Esophagus muscularis mucosa (tissue), 4 donors: ENCODE measurements at places on chromosomes 5 and 9. TPM values are rescaled to one million over a fixed set of nuclear protein-coding genes. Genes with fewer than 3 reads are reported as not detected.

The SHISAL2B gene
- total RNA-seq = not detected

The COL27A1 gene
- total RNA-seq = 2.9 TPM

The CCNJL gene
- total RNA-seq = 1.2 TPM

The GLRA1 gene
- not detected for total RNA-seq

The IL4 gene
- not detected for total RNA-seq

The GPRIN1 gene
- 0.91 TPM for total RNA-seq

The ROPN1L gene
- 0.63 TPM for total RNA-seq

The TAF11L9 gene
- not detected for total RNA-seq

The DAB2 gene
- total RNA-seq = 52.9 TPM

The P4HA2 gene
- 44.7 TPM for total RNA-seq

The ESM1 gene
- not detected for total RNA-seq

The INSL4 gene
- not detected for total RNA-seq

The DMRT2 gene
- total RNA-seq = 0.58 TPM

The TRAF1 gene
- 4.0 TPM for total RNA-seq

The TMEM250 gene
- 67.3 TPM for total RNA-seq

The NPR2 gene
- total RNA-seq = 29.9 TPM

The CSF2 gene
- not detected for total RNA-seq

GRCh38 chr5:175674731-175675346 lies 17.0 kb downstream of the HRH2 start:
- H3K27ac ChIP-seq = no peak overlapping the region
- H3K4me1 ChIP-seq = peaks cover 13% of the 10 kb centered on the region
- DNase-seq = no peak
- no peak overlapping the region for H3K4me3 ChIP-seq
- no peaks in the 10 kb centered on the region for H3K27me3 ChIP-seq

DNA sequence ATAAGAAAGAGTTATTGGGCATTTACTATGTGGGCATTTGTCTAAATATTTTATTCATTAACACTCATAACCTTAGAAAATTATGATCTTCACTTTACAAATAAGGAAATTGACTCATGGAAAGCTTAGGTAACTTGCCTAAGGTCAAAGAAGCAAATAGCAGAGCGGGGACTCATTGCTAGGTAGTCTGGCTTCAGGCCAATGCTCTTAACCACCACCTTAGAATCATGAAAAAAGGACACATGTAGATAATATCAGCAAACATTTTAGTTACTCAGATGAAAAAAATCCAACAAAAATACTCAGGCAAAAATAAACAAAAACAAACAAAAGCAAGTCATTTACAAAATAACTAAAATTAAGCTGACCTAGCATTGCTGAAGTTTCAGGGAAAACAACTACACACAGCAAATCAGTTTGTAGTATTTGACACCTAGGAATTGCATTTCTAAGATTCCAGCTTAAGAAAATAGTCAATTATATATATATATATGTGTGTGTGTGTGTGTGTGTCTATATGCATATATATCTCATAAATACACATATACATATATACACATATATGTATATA lies 166.0 kb downstream of the HMHB1 start:
- no peaks in the 10 kb centered on the region for H3K27me3 ChIP-seq
- H3K4me3 ChIP-seq = no peak overlapping the region
- no peak overlapping the region for H3K27ac ChIP-seq
- no peaks in the 10 kb centered on the region for H3K4me1 ChIP-seq
- H3K36me3 ChIP-seq = no peaks in the 10 kb centered on the region

GRCh38 chr5:9564752-9565151 lies 18.9 kb upstream of the SEMA5A start:
- H3K4me1 ChIP-seq = no peaks in the 10 kb centered on the region
- DNase-seq = no peak
- H3K27me3 ChIP-seq = no peaks in the 10 kb centered on the region
- no peak overlapping the region for H3K27ac ChIP-seq
- H3K36me3 ChIP-seq = no peaks in the 10 kb centered on the region

DNA sequence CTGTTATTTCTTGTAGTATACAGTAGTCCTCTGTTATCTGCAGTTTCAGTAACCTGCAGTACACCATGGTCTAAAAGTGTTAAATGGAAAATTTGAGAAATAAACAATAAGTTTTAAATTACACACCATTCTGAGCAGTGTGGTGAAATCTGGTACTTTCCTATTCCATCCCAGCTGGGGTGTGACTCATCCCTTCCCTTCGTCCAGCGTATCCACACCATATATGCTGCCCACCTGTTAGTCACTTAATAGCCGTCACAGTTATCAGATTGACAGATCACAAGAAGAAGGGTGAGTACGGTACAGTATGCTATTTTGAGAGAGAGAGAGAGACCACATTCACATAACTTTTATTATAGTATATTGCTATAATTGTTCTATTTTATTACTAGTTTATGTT lies 28.9 kb downstream of the FAM151B start:
- no peaks in the 10 kb centered on the region for H3K36me3 ChIP-seq
- DNase-seq = no peak
- H3K4me1 ChIP-seq = no peaks in the 10 kb centered on the region
- no peak overlapping the region for H3K4me3 ChIP-seq
- H3K27ac ChIP-seq = no peak overlapping the region

GRCh38 chr5:37310360-37310759 lies 60.5 kb downstream of the NUP155 start:
- DNase-seq = no peak
- H3K4me1 ChIP-seq = no peaks in the 10 kb centered on the region
- peaks cover 79% of the 10 kb centered on the region for H3K36me3 ChIP-seq
- no peaks in the 10 kb centered on the region for H3K27me3 ChIP-seq

- H3K27ac ChIP-seq = no peak overlapping the region
- no peaks in the 10 kb centered on the region for H3K36me3 ChIP-seq
- H3K4me1 ChIP-seq = peaks cover 4% of the 10 kb centered on the region
- DNase-seq = no peak
- H3K27me3 ChIP-seq = no peaks in the 10 kb centered on the region
Measured at GRCh38 chr9:14063756-14064155, 250.2 kb downstream of the NFIB start.

DNA sequence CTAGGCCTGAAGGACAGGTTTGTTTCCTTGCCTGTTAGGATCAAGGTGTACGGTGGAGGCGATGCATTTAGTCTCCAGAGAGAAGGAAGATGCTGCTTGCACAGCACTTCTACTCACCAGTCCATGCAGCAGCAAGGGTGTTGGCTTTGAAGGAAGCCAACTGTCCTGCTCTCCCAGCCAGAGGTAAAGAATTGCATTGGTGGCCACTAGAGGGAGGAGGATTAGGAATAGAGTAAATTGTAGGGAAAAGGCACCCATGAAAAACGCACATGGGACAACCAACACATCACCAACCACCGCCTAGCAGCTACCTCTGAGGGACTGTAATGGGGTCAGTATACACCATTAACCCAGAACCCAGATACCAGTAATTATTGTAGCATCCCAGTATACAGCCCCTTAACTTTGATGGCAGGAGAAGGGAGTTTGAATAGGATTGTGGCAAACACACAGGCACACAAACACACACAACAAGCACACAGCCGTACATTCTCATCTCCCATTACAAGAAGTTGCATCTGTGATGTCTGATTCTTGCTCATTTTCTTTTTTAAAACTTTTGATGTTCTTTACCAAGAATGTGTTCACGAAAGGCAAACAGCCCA lies 267.7 kb downstream of the ADAMTS6 start:
- no peak overlapping the region for H3K27ac ChIP-seq
- no peaks in the 10 kb centered on the region for H3K36me3 ChIP-seq
- no peak for DNase-seq
- H3K4me1 ChIP-seq = no peaks in the 10 kb centered on the region
- no peaks in the 10 kb centered on the region for H3K27me3 ChIP-seq
- H3K4me3 ChIP-seq = no peak overlapping the region

GRCh38 chr5:14705556-14705955 lies 41.0 kb downstream of the OTULIN start:
- H3K27ac ChIP-seq = no peak overlapping the region
- H3K27me3 ChIP-seq = no peaks in the 10 kb centered on the region
- no peak overlapping the region for H3K4me3 ChIP-seq

GRCh38 chr5:65120371-65120967 lies 351.7 kb downstream of the CWC27 start:
- no peak overlapping the region for H3K4me3 ChIP-seq
- peak; percentile 68 for DNase-seq
- H3K4me1 ChIP-seq = no peaks in the 10 kb centered on the region
- no peaks in the 10 kb centered on the region for H3K36me3 ChIP-seq

DNA sequence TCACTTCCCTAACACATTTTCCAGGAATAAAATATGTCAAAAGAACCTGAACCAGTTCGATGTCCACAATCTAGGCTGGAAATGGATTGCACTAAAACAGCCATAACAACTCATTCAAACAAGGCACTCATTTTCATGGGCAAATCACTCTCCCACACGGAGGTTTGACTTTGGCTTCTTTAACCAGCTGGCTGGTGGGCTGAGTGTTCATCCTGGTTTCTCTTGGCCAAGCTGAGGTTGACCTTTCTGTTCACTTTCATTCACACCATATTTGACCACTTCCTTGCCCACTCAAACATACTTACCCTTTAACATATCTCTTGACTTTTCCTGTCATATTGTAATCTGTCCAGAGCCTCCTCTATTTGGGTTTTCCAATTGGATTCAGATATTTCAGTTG lies 5.4 kb downstream of the IL7R start:
- H3K36me3 ChIP-seq = no peaks in the 10 kb centered on the region
- no peak overlapping the region for H3K27ac ChIP-seq
- no peak overlapping the region for H3K4me3 ChIP-seq

GRCh38 chr5:176564002-176564401 lies 14.9 kb downstream of the CDHR2 start:
- H3K4me3 ChIP-seq = no peak overlapping the region
- no peaks in the 10 kb centered on the region for H3K27me3 ChIP-seq
- DNase-seq = no peak
- no peaks in the 10 kb centered on the region for H3K4me1 ChIP-seq
- no peaks in the 10 kb centered on the region for H3K36me3 ChIP-seq

GRCh38 chr5:88094906-88095496 lies 173.6 kb downstream of the TMEM161B start:
- H3K27ac ChIP-seq = no peak overlapping the region
- no peak for DNase-seq
- H3K27me3 ChIP-seq = no peaks in the 10 kb centered on the region
- H3K36me3 ChIP-seq = no peaks in the 10 kb centered on the region
- no peaks in the 10 kb centered on the region for H3K4me1 ChIP-seq

- no peaks in the 10 kb centered on the region for H3K36me3 ChIP-seq
- no peak for DNase-seq
- H3K27me3 ChIP-seq = no peaks in the 10 kb centered on the region
- no peaks in the 10 kb centered on the region for H3K4me1 ChIP-seq
- H3K4me3 ChIP-seq = no peak overlapping the region
Measured at GRCh38 chr5:9331372-9331771, 214.5 kb downstream of the SEMA5A start.

- no peaks in the 10 kb centered on the region for H3K27me3 ChIP-seq
- no peak overlapping the region for H3K4me3 ChIP-seq
- H3K27ac ChIP-seq = peak overlapping the region; percentile 90
- H3K4me1 ChIP-seq = peaks cover 52% of the 10 kb centered on the region
Measured at GRCh38 chr5:102863764-102864560, 108.9 kb downstream of the PAM start.

DNA sequence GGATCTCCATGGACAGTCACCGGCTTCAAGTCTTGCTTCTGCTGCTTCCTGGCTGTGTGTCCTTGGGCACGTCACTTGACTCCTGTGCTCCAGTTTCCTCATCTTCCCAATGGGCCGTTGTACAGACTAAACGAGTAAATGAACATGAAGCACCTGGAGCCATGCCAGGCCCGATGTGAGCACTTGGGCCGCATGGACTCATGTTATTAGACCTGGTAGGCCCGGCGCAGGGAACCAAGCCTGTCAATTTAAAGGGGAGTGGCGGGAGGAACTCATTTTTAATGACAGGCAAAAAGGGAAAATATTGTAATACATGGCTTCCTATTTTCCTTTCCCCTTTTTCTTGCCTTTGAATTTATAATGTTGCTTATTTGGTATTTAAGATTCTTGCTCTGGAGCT lies 47.5 kb downstream of the TENT4A start:
- DNase-seq = no peak
- H3K4me1 ChIP-seq = peaks cover 4% of the 10 kb centered on the region
- no peak overlapping the region for H3K27ac ChIP-seq
- H3K27me3 ChIP-seq = no peaks in the 10 kb centered on the region

DNA sequence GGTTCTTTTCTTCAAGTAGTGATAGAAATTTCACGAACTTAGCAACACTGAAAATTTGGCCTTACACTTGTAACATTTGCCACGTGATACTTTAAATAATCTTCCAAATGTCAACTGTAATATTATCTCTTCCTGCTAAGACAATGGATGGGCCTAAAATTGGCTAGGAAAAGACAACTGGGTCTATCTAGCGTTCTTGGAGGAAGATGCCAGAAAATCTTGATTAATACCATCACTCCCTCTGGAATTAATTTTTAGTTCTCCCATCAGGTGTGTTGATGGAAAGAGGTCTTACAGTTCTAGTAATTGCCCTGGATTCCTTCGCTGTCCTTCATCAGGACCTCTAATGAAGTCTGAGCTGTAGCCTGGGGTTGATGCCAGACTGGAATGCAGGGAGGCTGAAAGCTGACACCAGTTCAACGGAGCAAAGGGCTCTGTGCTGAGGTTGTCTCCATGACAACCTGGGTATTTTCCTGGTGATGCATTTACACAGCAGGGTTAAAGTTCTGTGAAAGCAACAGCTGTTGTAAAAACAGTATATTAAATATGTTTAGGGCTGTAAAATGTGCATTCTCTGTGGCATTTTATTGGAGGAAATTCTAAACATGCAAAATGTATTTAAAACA lies 92.3 kb downstream of the GAS1 start:
- no peak overlapping the region for H3K27ac ChIP-seq
- H3K4me3 ChIP-seq = no peak overlapping the region

GRCh38 chr5:174229068-174229467 lies 183.6 kb downstream of the NSG2 start:
- no peaks in the 10 kb centered on the region for H3K36me3 ChIP-seq
- H3K4me3 ChIP-seq = no peak overlapping the region
- no peak overlapping the region for H3K27ac ChIP-seq
- peaks cover 3% of the 10 kb centered on the region for H3K4me1 ChIP-seq
- DNase-seq = no peak
- H3K27me3 ChIP-seq = no peaks in the 10 kb centered on the region

DNA sequence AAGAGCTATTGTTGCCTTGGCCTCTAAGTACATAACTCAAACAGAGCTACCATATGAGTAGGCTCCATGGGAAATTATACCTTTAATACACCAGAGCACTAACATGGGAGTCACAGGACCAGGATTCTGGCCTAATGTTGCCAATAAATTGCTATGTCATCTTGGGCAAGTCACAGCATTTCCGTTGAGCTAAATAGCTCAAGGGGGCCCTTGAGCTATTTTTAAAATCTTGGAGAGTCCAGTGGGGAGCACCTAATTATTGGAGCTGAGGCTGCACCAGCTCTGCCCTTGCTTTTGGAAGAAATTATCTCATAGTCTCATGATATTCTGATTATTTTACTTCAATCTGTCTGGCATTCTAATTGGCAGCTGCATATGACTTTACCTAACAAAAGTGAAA lies 350.8 kb downstream of the ENC1 start:
- peaks cover 65% of the 10 kb centered on the region for H3K4me1 ChIP-seq
- H3K27me3 ChIP-seq = no peaks in the 10 kb centered on the region
- H3K36me3 ChIP-seq = no peaks in the 10 kb centered on the region
- peak overlapping the region; percentile 62 for H3K27ac ChIP-seq
- H3K4me3 ChIP-seq = no peak overlapping the region

GRCh38 chr9:22405869-22406659 lies 40.6 kb upstream of the DMRTA1 start:
- DNase-seq = no peak
- H3K27me3 ChIP-seq = no peaks in the 10 kb centered on the region
- H3K4me1 ChIP-seq = no peaks in the 10 kb centered on the region
- no peak overlapping the region for H3K4me3 ChIP-seq
- no peak overlapping the region for H3K27ac ChIP-seq
